ENCODE measurements at places on chromosomes 2 and 18.

GRCh38 chr2:239259603-239260298 lies 141.1 kb downstream of the HDAC4 start:
- no peak for DNase-seq

DNA sequence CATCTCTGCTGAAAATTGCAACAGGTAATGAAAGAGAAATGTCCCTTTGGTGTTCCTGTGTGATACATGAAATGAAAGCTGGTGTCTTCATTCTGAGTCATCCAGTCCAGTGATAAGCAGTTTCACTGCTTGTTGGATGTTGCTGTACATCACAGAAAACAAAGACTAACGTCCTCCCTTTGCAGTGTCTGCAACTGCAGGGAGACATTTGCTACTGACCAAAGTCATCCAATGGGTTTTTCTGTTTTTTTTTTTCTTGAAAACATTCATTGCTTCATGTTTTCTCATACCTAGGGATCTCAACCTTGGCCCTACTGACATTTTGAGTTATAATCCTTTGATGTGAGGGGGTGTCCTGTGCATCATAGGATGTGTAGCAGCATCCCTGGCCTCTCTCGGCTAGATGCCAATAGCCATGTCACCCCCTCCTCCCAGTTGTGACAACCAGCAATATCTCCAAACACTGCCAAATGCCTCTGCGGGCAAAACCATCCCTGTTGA lies 63.6 kb upstream of the FZD5 start:
- DNase-seq: no peak

GRCh38 chr2:99880148-99880963 lies 262.0 kb downstream of the AFF3 start:
- DNase-seq: peak; percentile 59

DNA sequence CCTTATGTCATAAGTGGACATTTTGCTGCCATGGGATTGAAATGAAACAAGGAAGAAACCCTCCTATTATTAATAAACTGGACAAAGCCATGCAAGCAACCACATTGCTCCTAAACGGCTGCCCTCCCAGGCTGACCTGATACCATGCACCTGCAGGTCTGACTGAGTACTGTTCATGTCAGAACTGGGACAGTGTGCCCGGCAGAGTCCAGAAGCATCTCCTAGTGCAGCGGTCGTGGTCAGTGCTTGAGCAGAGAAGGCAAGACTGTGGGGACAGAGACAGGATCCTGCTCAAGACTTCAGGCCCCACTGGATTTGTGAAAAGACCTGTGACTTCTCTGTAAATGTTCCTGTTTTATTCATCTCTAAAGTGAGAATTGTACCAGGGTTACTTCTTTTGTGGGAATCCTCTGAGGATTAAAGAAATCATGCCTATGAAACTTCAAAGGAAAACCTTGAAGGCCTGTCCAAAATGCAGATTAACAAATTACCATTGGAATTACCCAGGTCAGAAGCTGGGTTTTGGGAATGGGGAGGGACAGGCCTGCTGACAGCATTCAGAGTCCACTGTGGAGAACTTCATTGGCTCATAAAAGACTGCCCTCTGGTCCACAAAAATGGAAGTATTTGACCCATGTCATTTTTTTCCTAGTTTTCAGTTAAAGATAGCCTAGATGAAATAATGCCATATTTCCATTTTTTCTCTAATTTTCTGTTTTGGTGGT lies 13.9 kb downstream of the RNF144A start:
- no peak for DNase-seq

All from eye (tissue), 1 donor.